ENCODE measurements at places on chromosomes 6 and 20. TPM values are rescaled to one million over a fixed set of nuclear protein-coding genes. Genes with fewer than 3 reads are reported as not detected.
A peak's percentile ranks its signal among the peaks of the same experiment; 100 is the strongest.

BPIFB4 gene
- not detected for polyA plus RNA-seq

DNA sequence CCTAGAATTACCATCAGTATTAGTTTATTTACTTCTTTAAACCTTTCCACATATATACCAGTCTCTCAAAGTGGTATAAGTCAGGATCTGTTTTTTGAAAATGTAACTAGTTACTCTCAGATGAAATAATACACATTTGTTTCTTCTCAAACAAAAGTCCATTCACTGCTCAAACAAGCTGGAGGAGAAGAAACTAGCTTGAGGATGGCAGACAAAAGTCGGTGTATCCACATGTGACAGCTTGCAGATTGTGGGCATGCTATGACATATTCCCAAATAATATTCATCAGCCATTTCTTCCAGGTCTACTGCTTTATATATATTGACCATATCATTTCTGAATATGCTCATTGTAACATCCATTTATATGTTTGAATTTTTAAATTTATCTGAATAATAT lies 197.4 kb upstream of the KCNQ5 start:
- H3K27me3 ChIP-seq: no peaks in the 10 kb centered on the region
- H3K4me1 ChIP-seq: no peaks in the 10 kb centered on the region
- no peak overlapping the region for H3K4me3 ChIP-seq

GRCh38 chr20:8366303-8366923 lies 234.3 kb downstream of the PLCB1 start:
- H3K4me3 ChIP-seq: no peak overlapping the region
- no peaks in the 10 kb centered on the region for H3K36me3 ChIP-seq
- no peaks in the 10 kb centered on the region for H3K4me1 ChIP-seq
- H3K27me3 ChIP-seq: no peaks in the 10 kb centered on the region

ARFGEF3 gene
- polyA plus RNA-seq: not detected

GRCh38 chr6:27687154-27688013 lies 214.5 kb upstream of the ZNF184 start:
- peaks cover under 1% of the 10 kb centered on the region for H3K27me3 ChIP-seq
- peak overlapping the region; percentile 65 for H3K27ac ChIP-seq
- DNase-seq: peak; percentile 69
- H3K4me3 ChIP-seq: peak overlapping the region; percentile 98

DNA sequence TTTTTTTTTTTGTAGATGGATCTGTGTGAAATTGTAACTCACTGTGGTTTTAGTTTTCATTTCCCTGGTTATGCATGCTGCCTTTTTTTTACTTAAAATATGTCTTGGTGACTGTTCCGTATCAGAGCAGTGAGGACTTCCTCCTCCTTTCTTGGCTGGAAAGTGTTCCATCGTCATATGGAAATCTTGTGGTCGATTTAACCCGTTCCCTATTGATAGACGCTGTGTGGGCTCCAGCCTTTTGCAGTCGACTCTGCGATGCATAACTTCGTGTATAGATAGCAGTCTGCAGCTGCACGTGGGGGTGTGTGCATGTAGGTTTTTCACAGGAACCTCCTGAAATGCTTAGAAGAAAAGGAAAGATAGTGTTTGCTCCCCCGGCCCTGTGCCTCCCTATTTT lies 28.1 kb upstream of the PNPLA1 start:
- H3K4me3 ChIP-seq: no peak overlapping the region
- H3K27ac ChIP-seq: no peak overlapping the region
- H3K27me3 ChIP-seq: no peaks in the 10 kb centered on the region
- no peak for DNase-seq

ERGIC3 gene
- 137 TPM for polyA plus RNA-seq

DNA sequence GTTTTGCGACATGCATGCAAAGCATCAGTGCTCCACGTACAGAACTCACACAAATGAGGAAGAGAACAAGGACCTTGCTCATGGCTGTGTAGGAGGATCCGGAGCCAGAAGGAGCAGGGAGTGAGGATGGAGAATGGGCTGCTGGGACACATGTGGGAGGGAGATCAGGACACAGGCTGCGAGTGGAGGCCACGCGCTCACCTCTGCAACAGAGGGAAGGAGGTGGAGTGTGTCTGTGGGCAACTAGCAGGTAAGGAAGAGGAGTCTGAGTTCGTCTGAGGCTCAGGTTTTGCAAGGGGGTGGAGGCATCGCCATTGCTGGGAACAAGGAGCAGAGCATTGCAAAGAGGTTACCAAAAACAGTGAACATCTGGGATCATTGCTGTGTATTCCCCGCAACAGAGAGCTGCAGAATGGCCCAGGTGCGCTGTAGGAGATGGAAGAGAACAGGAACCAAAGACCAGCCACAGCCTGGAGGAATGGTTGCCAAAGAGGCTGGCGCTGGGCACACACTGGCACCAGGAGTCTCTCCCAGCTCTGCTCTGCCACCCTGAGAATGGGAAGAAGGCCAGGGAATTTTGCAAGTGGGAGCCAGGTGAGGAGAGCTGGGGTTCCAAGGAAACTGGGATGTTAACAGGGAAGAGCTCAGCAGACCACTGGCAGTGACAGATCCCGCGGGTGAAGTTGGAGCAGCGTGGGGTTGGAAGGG lies 90.0 kb upstream of the RPS6KA2 start:
- no peaks in the 10 kb centered on the region for H3K27me3 ChIP-seq
- no peak for DNase-seq
- no peak overlapping the region for H3K4me3 ChIP-seq
- no peak overlapping the region for H3K27ac ChIP-seq
- H3K36me3 ChIP-seq: no peaks in the 10 kb centered on the region

DNA sequence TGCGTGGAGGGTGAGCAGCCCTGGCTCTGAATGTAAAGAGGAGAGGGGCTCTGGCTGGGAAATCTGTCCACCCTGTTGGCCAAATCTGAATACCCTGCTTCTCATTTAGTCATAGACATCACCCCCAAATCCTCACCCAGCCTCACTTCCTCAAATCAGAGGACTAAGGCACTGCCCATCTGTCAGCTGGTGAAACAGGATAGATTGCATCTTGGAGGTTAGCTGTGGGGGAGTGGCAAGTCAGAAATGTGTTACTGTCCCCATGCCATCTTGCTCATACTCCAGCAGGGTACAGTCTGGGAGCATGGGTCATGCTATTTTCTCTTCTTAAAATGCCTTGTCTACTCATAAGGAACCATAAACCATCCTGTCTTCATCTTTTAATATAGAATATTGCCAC lies 9.5 kb upstream of the DTNBP1 start:
- no peak overlapping the region for H3K27ac ChIP-seq
- no peak overlapping the region for H3K4me3 ChIP-seq
- H3K4me1 ChIP-seq: no peaks in the 10 kb centered on the region
- DNase-seq: no peak

- H3K27ac ChIP-seq: no peak overlapping the region
- H3K4me3 ChIP-seq: no peak overlapping the region
- no peaks in the 10 kb centered on the region for H3K36me3 ChIP-seq
- H3K27me3 ChIP-seq: no peaks in the 10 kb centered on the region
- no peak for DNase-seq
- H3K4me1 ChIP-seq: no peaks in the 10 kb centered on the region
Measured at GRCh38 chr6:165183496-165184140, 125.8 kb downstream of the C6orf118 start.

GRCh38 chr6:31479151-31479932 lies 18.6 kb upstream of the MICB start:
- no peak overlapping the region for H3K27ac ChIP-seq
- no peak for DNase-seq
- H3K27me3 ChIP-seq: no peaks in the 10 kb centered on the region
- H3K4me1 ChIP-seq: peaks cover 7% of the 10 kb centered on the region
- no peak overlapping the region for H3K4me3 ChIP-seq

DNA sequence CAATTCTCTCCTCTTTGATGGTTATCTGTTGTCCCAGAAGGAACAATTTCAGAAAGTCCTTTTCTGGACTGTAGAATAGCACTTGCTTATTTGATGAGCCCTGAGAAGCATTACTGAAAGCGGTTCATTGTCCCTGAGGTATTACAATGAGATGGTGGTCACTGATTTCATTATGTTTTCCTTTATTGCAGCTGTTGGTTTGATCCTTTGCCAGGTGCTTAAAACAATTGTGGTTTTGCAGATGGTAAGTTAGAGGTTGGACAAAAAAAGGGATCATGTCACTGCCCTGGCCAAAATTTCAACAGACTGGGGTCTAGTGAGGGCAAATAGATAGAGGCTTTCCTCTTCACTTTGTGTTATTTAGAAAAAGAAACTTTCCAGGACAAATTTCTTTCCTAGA lies 61.9 kb downstream of the ESR1 start:
- H3K27ac ChIP-seq: no peak overlapping the region
- no peaks in the 10 kb centered on the region for H3K27me3 ChIP-seq
- no peak overlapping the region for H3K4me3 ChIP-seq

- H3K27ac ChIP-seq: peak overlapping the region; percentile 58
- peak overlapping the region; percentile 79 for H3K4me3 ChIP-seq
- DNase-seq: peak; percentile 32
- peaks cover 19% of the 10 kb centered on the region for H3K4me1 ChIP-seq
- no peaks in the 10 kb centered on the region for H3K27me3 ChIP-seq
Measured at GRCh38 chr20:45406260-45407066, 1.6 kb upstream of the DBNDD2 start.

GRCh38 chr20:20102716-20103258 lies 50.5 kb downstream of the CFAP61 start:
- H3K27ac ChIP-seq: no peak overlapping the region
- H3K4me3 ChIP-seq: no peak overlapping the region
- DNase-seq: no peak
- no peaks in the 10 kb centered on the region for H3K36me3 ChIP-seq

HS3ST5 gene
- not detected for polyA plus RNA-seq

MAD2L1BP gene
- 25.1 TPM for polyA plus RNA-seq

- no peaks in the 10 kb centered on the region for H3K36me3 ChIP-seq
- no peak for DNase-seq
- no peaks in the 10 kb centered on the region for H3K27me3 ChIP-seq
Measured at GRCh38 chr6:151060096-151060765, 179.5 kb upstream of the AKAP12 start.

AVP gene
- polyA plus RNA-seq: not detected

DNA sequence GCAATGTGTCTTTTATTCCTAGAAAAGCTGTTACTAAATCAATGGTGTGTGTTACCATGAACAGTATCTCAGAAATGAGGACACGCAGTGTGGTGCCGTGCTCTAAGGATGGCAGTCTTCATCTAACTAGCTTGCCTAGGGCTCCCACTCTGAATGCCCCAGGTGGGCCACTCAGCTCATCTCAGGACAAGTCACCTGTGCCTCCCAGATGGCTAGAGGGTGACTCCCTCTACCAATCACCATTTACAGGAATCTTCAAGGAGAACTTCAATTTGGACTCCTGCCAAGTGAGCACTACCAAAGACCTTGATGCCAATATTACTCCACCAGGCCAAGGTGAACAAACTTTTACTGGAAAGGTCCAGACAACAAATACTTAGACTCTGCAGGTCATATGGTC lies 202.8 kb upstream of the FOXQ1 start:
- no peak for DNase-seq
- H3K36me3 ChIP-seq: no peaks in the 10 kb centered on the region
- no peak overlapping the region for H3K4me3 ChIP-seq
- H3K27me3 ChIP-seq: no peaks in the 10 kb centered on the region

DNA sequence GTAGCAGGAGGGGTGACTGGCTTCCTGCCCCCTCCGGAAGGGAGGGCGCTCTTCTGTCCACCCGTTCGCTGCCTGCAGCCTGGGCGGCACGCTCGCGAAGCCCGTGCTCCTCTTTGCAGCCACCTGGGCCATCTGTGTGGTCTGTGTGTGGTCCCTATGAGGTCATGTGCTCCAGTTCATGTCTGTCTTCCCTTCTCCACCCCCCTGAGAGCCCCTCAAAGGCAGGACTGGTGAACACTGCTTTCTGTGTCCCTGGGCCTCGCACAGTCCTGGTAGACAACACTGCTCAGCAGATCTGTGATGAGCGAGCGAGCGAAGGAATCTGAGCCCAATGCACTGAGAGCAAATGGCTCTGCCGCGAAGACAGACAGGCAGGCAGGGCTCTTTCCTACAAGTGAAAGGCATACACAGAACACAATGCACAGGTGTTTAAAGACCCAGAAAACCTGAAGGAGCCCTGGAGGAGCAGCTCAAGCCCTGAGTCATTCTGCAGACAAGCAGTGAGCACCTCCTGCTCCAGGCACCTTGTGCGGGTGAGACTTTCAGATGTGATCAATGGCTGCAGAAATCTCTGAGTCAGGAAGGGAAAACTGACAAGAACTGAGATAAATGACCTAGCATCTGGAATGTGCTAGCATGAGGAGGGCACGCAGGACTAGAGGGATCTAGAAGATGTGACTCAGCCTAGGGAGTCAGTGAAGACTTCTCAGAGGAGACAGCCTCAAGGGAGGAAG lies 27.1 kb downstream of the PPP1R3G start:
- H3K27ac ChIP-seq: no peak overlapping the region
- H3K27me3 ChIP-seq: no peaks in the 10 kb centered on the region
- H3K36me3 ChIP-seq: no peaks in the 10 kb centered on the region
- no peaks in the 10 kb centered on the region for H3K4me1 ChIP-seq
- H3K4me3 ChIP-seq: no peak overlapping the region
- no peak for DNase-seq

DNA sequence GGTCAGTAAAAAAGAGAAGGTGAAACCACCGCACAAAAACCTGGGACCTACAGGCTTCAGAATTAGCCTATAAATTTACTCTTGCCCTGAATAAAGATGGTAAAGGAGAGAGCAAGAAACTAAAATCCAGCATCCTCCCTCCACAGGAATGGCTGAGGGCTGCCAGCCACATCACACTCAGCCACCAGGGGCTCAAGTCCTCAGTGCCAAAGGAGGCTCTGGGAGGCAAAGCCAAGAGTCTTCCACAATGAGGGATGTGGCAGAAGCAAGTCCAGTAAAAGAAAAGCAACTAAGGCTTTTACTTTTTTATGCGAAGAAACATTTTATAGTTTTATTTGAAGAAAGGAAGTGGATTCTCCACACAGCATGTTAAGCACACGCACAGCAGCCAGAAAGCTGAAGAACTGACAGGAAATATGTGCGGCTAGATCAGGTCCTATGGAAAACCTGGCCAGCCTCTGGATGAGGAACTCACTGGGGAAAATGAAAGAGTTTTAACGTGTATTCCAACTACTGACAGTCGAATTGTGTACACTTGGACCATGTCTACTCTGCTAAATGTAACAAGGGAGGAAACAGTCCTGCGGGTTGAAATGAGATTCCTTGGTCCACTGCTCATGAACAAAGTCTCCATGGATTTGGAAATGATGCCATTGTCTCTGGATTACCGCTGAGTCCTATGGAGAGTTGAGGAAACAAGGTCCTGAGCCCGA lies 219.4 kb upstream of the SSTR4 start:
- no peaks in the 10 kb centered on the region for H3K4me1 ChIP-seq
- DNase-seq: no peak
- no peaks in the 10 kb centered on the region for H3K27me3 ChIP-seq
- H3K4me3 ChIP-seq: no peak overlapping the region
- H3K36me3 ChIP-seq: no peaks in the 10 kb centered on the region

DYNLT2 gene
- polyA plus RNA-seq: 1.5 TPM

- no peaks in the 10 kb centered on the region for H3K36me3 ChIP-seq
- no peaks in the 10 kb centered on the region for H3K4me1 ChIP-seq
- no peak for DNase-seq
- H3K27ac ChIP-seq: no peak overlapping the region
- H3K27me3 ChIP-seq: no peaks in the 10 kb centered on the region
- no peak overlapping the region for H3K4me3 ChIP-seq
Measured at GRCh38 chr6:5899216-5900045, 107.3 kb downstream of the NRN1 start.

All from CD4-positive, alpha-beta memory T cell (primary cell).